ENCODE measurements at places on chromosomes 6 and 20.

DNA sequence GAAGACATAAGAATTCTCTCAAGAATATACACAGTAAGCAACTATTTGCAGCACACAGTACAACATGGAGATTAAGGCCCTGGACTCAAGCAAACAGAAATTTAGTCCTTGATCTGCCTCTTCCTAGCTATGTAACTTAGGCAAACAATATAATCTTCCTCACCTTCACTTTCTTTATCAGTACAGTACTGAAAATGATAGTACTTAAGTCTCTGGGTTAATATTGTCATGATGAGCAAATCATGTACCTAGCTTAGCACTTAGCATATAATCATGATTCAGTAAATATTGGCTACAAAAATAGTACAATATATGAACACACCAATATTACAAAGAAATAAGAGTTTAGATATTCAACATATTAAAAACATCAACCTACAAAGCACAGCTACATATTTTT lies 320.5 kb downstream of the HACE1 start:
- no peak overlapping the region for H3K4me3 ChIP-seq
- no peaks in the 10 kb centered on the region for H3K4me1 ChIP-seq
- no peaks in the 10 kb centered on the region for H3K27me3 ChIP-seq
- no peak for DNase-seq
- no peaks in the 10 kb centered on the region for H3K36me3 ChIP-seq

DNA sequence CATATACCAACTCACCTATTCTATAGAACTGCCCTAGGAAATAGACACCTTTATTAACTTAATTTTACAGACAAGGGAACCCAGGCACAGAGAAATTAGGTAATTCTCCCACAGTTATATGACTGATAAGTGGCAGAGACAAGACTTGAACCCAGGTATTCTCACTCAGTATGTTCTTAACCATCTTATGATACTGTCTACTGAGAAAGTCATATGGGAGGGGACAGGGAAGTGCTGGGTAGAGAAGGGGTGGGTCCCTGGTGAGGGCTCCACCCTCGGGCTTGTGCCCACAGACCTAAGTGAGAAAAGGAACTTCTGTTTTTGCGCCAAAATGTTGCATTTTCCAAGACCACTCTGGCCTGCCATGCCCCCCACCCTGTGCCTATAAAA lies 123.5 kb downstream of the RNF144B start:
- no peak for DNase-seq
- H3K27me3 ChIP-seq, result no peaks in the 10 kb centered on the region
- H3K4me3 ChIP-seq, result no peak overlapping the region
- no peak overlapping the region for H3K27ac ChIP-seq
- H3K36me3 ChIP-seq, result no peaks in the 10 kb centered on the region
- peaks cover 9% of the 10 kb centered on the region for H3K4me1 ChIP-seq

DNA sequence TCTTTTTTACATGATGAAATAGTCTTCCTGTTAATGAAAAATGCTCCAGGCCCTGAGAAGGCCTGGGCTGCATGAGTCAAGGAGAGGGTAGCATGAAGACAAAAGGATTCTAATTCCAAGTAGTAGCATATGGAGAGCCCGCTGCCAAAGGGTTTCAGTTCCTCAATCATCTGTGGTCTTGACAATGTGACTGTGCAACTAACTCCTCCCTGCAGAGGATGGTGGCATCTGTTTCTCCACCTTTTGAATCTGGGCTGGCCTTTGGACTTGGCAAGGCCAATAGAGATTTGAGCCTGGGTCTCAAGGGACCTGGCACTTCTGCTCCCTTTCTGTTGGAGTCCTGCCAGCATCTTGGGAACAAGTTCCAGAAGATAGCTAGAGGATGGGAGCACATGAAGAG lies 35.1 kb upstream of the ANKEF1 start:
- H3K4me1 ChIP-seq, result no peaks in the 10 kb centered on the region
- no peak overlapping the region for H3K27ac ChIP-seq
- no peaks in the 10 kb centered on the region for H3K36me3 ChIP-seq
- H3K4me3 ChIP-seq, result no peak overlapping the region

DNA sequence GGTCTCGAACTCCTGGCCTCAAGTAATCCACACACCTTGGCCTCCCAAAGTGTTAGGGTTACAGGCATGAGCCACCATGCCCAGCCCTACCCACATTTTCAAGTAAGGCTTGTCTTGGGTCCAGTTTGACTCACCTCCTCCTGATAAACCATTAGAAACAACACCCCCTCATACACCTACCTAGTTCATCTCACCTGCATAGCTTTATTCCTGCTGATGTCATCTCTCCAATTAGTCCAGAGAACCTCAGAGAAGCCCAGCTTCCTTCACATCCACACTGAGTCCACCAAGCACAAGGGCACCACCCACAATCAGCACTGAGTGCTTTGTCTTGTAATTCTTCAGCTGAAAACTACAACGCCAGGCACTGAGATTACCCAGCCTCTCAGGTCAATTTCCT lies 35.3 kb downstream of the KIF16B start:
- no peak overlapping the region for H3K27ac ChIP-seq
- no peak overlapping the region for H3K4me3 ChIP-seq
- DNase-seq, result no peak
- no peaks in the 10 kb centered on the region for H3K4me1 ChIP-seq

DNA sequence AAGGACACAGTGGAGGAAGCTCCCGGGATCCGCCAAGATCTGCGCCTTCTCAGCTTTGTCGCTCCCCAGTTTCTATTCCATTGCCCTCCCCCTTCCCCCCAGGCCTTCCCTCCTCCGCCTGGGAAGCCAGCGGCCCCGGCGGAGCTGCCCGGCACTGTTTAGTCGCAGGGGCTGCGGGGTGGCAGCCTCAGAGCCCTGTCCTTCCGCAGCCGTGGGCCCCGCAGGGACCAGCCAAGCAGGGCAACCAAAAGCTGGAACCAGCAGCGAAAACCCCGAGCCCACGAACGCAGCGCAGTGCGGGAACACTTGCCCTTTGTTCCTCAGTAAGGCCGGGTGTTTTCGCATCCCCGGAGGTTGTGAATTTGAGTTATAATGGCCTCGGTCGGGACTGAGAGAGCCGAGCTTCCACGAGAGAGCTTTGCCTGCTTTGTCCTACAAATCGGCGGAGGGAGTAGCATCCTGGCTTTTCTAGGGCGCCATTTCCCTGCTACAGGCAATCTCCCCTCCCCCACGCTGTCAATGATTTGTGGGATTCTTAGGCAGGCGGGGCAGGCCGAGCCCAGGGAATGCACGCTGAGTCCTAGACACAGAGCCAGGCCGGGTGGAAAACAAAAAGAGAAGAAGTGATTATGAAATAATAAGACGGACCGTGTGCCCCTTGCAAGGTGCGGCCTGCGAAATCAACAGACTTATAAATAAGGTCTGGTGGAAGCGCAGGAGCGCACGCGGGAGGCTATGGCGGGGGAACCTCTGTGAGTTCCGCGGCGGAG lies 4.0 kb upstream of the TUBB2B start:
- H3K4me1 ChIP-seq, result peaks cover 11% of the 10 kb centered on the region
- DNase-seq, result peak; percentile 78
- peaks cover 15% of the 10 kb centered on the region for H3K27me3 ChIP-seq
- H3K27ac ChIP-seq, result peak overlapping the region; percentile 90
- peak overlapping the region; percentile 84 for H3K4me3 ChIP-seq

GRCh38 chr6:24599179-24599578 lies 46.8 kb downstream of the KIAA0319 start:
- no peaks in the 10 kb centered on the region for H3K4me1 ChIP-seq
- H3K4me3 ChIP-seq, result no peak overlapping the region
- no peaks in the 10 kb centered on the region for H3K36me3 ChIP-seq
- no peaks in the 10 kb centered on the region for H3K27me3 ChIP-seq
- no peak for DNase-seq
- H3K27ac ChIP-seq, result no peak overlapping the region

GRCh38 chr20:47113362-47114109 lies 218.9 kb downstream of the EYA2 start:
- no peak overlapping the region for H3K27ac ChIP-seq
- no peaks in the 10 kb centered on the region for H3K36me3 ChIP-seq
- DNase-seq, result no peak
- no peak overlapping the region for H3K4me3 ChIP-seq

GRCh38 chr20:57043091-57043490 lies 223.3 kb downstream of the BMP7 start:
- no peaks in the 10 kb centered on the region for H3K4me1 ChIP-seq
- H3K4me3 ChIP-seq, result no peak overlapping the region
- H3K27ac ChIP-seq, result no peak overlapping the region
- no peaks in the 10 kb centered on the region for H3K36me3 ChIP-seq
- peaks cover 30% of the 10 kb centered on the region for H3K27me3 ChIP-seq

DNA sequence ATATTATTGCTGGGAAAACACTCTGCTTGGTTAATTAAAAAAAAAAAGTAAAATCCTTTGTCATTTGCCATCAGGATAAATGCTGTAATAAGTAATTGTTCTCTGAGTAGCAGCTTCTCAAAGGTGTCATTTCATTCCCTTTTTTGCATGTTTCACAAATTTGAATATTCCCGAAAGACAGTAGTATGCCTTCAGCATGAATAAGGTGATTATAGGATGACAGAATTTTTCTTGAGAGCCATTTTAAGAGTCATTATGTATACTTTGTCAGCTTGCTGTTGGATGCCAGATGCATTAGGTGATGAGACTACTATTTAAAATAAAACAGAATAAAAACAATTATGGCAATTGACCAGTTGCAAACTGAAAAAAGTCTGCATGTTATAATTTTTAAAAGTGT lies 200.7 kb downstream of the HDGFL1 start:
- no peak for DNase-seq
- no peak overlapping the region for H3K27ac ChIP-seq
- no peaks in the 10 kb centered on the region for H3K27me3 ChIP-seq
- H3K4me3 ChIP-seq, result no peak overlapping the region
- no peaks in the 10 kb centered on the region for H3K4me1 ChIP-seq

- DNase-seq, result no peak
- H3K4me1 ChIP-seq, result no peaks in the 10 kb centered on the region
- no peaks in the 10 kb centered on the region for H3K27me3 ChIP-seq
Measured at GRCh38 chr20:14751191-14751590, 413.8 kb upstream of the FLRT3 start.

- DNase-seq, result no peak
- H3K27ac ChIP-seq, result no peak overlapping the region
- no peaks in the 10 kb centered on the region for H3K27me3 ChIP-seq
- H3K36me3 ChIP-seq, result no peaks in the 10 kb centered on the region
- no peak overlapping the region for H3K4me3 ChIP-seq
Measured at GRCh38 chr20:9202420-9203080, 133.7 kb downstream of the PLCB4 start.

DNA sequence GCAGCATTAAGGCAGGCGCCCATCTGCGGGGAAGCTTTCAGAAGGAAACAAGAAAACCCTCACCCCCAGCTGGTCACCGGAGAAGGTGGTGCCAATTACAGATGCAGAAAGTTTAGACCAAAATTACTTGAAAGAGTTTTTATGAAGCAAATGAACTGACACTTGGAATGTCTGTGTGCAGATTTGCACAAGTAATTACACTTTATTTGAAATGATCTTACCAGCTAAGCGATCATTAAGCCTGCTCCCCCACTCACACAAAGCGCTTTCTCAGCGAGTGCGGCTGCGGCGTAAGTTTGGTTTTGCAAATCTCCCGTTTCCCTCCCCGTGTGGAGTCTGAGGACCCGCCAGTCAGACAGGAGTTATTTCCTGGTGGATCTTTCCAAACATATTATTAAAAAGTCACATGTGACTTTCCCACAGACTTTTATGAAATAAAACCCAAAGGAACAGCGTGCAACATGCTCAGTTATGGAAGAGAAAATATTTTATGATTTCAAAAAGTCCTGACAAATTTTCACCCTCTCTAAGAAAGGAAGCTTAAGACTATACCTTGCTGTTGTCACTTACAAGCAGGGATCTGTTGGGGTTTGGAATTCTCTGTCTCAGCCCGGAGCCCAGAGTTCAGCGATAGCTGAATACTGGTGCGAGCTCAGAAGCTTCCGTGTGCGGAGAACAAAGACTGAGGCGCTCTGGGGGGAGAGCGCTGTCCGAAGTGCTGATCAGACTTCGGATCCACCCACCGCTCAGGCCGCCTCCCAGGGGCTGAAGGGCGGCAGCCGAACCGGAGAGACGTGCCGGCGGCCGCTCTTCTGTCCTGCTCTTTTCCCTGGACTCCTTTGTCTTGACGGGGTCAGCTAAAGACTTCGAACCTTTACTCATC lies 2.7 kb upstream of the MYT1 start:
- H3K4me3 ChIP-seq, result no peak overlapping the region
- no peak for DNase-seq
- peaks cover 48% of the 10 kb centered on the region for H3K4me1 ChIP-seq
- no peak overlapping the region for H3K27ac ChIP-seq

- DNase-seq, result no peak
- no peaks in the 10 kb centered on the region for H3K4me1 ChIP-seq
- H3K27ac ChIP-seq, result no peak overlapping the region
Measured at GRCh38 chr20:39993742-39994141, 695.3 kb downstream of the MAFB start.

Measured in SK-N-SH (cell line).